ENCODE measurements at places on chromosomes 13 and 19.

DNA sequence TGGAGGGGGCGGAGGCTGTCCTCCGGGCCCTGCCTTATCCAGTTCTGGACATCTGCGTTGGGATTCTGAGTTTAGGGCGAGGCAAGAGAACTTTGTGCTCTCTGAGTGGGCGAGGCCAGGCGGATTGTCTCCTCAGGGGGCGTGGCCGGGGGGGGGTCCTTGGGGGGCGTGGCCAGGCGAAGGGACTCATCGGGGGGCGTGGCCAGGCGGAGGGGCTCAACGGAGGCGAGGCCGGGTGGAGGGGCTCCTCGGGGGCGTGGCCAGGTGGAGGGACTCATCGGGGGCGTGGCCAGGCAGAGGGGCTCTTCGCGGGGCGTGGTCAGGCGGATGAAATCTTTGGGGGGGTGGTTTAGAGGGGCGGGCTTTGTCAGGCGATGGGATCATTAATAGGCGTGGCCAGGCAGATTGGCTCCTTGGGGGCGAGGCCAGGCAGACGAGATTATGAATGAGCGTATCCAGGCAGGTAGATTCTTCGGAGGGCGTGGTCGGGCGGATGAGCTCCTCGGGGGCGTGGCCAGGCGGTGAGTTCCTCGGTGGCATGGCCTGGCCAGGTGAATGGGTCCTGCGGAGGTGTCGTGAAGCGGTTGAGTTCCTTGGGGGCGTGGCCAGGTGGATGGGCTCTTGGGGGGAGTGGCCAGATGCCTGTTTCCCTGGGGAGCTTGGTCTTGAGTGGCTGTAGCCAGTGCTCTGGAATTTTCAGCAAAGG is 10.3 kb upstream of the CACNG7 start:
- no peak for DNase-seq

GRCh38 chr13:69459346-69459745 is 648.3 kb upstream of the ATXN8OS start:
- no peak for DNase-seq

- no peak for DNase-seq
These were observed 256.3 kb downstream of the DNAJC15 start for GRCh38 chr13:43279696-43280095.

- DNase-seq, result no peak
These were observed 17.8 kb downstream of the ERFL start for GRCh38 chr19:41910240-41910991.

- DNase-seq, result no peak
These were observed 192.7 kb upstream of the MIR17HG start for GRCh38 chr13:91154558-91155353.

DNA sequence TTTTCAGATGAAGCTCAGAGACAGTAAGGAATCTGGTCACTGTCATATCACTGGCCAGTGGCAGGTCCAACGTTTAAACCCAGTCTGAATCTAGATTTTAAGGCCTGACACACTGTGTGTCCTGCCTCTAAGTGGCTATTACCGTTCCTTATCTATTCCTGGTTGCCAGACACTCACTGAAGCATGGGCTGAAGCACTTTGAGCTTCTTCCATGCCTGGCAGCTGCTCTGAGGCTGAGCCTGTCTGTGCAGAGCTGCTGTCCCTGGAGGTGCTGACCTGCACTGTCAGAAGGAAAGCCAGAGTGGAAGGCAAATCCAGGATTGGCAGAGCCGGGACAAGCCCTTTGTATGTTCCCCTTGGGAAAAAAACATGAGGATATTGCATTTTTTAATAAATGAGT is 109.2 kb upstream of the SLC7A1 start:
- DNase-seq, result no peak

DNA sequence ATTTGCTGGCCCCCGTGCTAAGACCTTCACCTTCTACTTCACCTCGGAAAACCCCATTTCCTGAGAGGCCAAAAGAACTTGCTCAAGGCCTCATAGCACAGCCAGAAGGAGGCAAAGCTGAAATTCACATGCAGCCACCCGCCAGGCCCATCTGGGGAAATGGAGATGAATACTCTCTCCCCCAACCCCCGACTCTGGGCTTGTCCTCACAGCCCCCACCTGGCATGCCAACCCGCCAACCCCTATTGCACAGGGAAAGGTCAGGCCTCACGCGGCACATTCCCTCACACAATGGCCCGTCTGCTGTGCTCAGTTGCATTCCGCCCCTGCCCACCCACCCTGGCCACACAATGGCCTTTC is 3.2 kb downstream of the PRX start:
- no peak for DNase-seq

GRCh38 chr13:110921209-110921608 is 6.3 kb upstream of the ANKRD10 start:
- DNase-seq, result no peak

GRCh38 chr13:36026531-36026930 is 104.7 kb downstream of the DCLK1 start:
- DNase-seq, result no peak
